ENCODE measurements at places on chromosomes 2 and 18.

DNA sequence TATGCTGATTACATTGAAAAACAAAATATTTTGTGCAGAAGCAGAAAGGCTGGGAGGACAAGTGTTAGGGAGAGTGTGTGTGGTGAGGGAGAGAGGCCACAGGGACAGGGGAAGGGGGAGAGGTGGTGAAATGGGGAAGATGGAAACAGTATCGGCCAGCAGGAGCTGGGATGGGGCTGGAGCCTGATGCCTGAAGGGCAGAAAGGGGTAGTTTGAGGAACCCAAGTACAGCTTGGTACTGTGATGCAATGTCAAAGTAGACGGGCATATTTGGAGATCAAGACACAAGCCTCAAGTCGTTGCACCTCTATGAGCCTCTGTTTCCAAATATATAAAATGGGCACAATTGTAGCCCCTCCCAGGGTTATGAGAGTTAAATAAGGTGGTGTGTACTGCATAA is 152.1 kb downstream of the LPIN1 start:
- no peak for DNase-seq

GRCh38 chr2:86307431-86307830 is 30.0 kb downstream of the REEP1 start:
- DNase-seq: no peak

DNA sequence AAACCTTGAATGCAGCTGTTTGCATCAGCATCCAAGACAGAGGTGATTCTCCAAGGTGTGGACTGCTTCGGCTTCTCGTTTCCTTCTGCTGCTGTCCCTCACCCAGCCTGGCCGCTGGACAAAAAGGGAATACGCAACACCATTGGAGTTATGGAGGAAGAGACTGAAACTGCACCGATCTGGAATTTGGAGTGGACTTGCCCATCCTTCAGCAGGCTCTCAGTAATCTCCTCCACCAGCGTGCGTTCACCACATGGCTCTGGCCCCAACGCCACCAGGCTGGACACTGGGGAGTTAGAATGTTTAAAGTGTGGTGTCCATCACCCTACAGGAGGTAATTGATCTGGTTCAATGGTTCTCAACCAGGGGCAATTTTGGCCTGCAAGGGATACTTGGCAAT is 41.4 kb upstream of the ID2 start:
- DNase-seq: no peak

DNA sequence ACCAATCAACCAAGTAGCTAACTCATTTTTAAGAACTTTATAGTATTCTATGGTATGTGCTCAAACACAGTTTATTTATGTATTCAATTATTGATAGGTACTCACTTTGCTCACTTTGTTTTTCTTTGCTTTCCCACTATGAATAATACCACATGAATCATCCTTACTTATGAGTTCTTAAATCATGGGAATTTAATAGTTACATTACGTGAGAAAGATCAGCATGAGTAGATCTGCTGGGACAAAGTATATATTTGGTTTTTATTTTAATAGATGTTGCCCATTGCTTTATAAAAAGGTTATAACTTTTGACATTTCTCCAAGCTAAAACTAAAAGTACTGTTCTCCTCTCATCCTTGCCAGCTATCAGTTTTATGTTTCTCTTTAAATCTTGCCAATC is 390.7 kb downstream of the LRATD1 start:
- DNase-seq: no peak

GRCh38 chr2:237208373-237209260 is 122.9 kb downstream of the COPS8 start:
- DNase-seq: peak; percentile 85

DNA sequence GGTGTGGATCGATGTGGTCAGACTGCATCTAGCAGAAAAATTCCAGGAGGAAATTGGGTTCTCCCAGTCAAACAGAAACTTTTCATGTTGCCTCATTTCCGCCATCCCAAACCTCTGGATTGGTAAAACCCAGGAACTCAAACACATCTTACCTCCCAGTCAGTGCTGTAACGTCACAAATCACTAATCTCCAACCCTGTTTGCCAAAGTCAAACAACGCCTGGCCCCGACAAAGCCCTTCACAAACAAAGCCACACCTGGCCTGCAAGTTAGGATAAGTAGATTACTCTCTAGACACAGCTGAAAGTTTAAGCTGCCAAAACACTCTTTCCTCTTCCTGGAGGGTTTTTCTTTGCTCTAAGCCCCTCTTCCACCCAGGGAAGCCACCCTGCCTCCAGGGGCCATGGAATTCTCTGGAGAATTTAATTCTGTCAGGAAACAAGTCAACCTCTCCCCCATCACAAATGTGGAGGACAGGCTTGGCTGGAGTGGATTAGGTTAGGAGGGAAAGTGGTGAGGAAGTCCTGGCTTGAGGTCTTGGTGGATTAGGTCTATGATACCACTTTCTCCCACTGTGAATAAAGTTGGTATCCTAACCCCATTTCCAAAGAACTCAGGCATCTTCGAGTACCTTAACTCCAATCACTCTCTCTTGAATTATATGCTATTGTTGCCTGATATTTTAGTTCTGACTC is 86.7 kb downstream of the LYPD6B start:
- DNase-seq: no peak
